ENCODE measurements at places on chromosomes 1 and 21.
A peak's percentile ranks its signal among the peaks of the same experiment; 100 is the strongest.

GRCh38 chr1:161725908-161726472 is 4.6 kb downstream of the FCRLB start:
- peak; percentile 28 for DNase-seq

GRCh38 chr1:108533351-108534083 is 26.4 kb upstream of the EEIG2 start:
- no peak for DNase-seq

DNA sequence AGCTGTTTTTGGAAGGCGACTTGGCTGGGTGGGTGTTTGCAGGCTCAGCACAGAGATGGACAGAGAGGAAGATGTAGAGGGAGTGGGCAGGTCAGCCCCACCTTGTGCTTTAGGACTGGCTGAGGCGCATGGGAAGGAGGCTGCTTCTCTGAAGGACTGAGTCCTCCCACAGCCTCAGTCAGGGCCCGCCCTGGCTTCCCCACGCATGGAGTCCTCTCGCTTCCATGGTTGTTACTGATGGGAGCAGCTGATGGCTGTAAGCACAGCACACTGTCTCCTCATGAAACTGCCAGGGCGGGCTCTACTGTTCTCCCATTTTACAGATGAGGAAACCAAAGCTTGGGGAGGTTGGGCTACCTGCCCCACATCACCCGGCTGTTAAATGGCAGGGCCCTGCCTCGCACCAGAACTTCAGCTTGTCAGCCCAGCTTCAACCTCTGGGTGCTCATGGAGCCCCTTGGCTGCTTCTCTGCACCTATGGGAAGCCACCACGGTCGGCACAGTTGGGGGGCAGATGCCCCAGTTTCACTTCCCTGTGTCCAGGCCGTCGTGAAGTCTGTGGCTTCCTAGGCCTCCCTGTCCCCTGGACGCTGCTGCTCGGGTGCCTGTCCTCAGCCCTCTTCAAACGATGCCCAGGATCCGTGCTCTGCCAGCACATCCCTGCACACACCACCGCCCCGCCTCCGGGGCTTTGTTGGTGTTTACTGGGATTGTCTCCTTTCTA is 2.4 kb downstream of the TMEM201 start:
- no peak for DNase-seq

- DNase-seq: peak; percentile 43
Measured at GRCh38 chr1:235129774-235130570, 1.3 kb upstream of the TOMM20 start.

- DNase-seq: no peak
Measured at GRCh38 chr1:165960136-165960535, 132.7 kb downstream of the UCK2 start.

DNA sequence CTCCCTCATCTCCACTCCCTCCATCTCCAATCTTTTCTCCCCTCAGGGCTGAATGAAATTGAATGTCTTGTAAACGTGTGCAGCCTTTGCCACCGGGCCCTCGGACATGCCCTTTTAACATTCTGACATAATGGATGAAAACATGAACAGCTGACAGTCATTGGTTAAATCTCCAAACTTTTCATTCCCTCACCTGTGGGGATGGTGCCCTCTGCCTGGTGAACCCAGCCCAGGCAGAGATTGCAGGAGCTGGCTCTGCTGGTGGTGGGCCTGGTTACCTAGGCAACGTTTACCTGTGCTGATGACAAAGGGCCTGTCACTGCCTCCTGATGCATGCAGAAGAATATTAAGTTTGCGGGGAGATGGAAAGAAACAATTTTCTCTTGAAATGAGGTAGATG is 21.3 kb downstream of the ST6GALNAC3 start:
- DNase-seq: no peak

GRCh38 chr1:12460911-12461621 is 156.9 kb downstream of the DHRS3 start:
- DNase-seq: no peak

- no peak for DNase-seq
Measured at GRCh38 chr1:84347932-84348555, 46.5 kb downstream of the SAMD13 start.

GRCh38 chr1:201357636-201358348 is 19.7 kb downstream of the TNNT2 start:
- DNase-seq: no peak

GRCh38 chr1:36349241-36349671 is 25.8 kb upstream of the EVA1B start:
- DNase-seq: no peak

DNA sequence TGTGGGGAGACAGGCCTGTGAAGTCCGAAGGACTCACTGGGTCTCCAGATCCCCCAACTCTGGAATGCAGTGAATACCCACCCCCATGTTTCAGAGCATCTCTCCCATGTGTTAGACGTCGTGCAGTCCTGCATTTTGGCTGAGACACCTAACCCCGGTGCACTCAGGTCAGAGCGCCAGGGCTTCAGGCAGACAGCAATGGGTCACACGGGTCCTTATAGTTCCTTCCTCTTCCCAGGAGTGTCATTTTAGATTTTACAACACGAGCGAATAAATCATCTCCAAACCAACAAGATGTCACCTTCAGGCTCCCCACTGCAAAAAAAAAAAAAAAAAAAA is 5.1 kb downstream of the PRRX1 start:
- DNase-seq: no peak

DNA sequence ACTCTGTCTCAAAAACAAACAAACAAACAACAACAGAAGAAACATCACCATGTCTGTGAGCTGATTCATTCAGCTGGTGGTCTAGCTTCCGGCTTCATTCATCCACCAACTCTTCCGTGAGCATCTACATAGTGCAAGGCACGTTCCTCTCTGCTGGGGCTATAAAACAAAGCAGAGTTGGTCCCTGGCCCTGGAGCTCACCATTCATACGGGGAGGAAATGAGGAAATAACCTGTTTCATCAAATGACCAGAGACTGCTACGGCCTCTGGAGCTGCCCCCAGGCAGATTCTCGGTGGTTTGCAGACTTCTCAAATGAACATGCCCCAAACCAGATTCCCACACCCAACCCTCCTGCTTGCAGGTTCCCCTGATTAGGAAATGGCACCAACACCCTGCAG is 41.0 kb upstream of the ID3 start:
- DNase-seq: no peak

GRCh38 chr1:203711251-203712007 is 53.6 kb upstream of the LAX1 start:
- DNase-seq: no peak

DNA sequence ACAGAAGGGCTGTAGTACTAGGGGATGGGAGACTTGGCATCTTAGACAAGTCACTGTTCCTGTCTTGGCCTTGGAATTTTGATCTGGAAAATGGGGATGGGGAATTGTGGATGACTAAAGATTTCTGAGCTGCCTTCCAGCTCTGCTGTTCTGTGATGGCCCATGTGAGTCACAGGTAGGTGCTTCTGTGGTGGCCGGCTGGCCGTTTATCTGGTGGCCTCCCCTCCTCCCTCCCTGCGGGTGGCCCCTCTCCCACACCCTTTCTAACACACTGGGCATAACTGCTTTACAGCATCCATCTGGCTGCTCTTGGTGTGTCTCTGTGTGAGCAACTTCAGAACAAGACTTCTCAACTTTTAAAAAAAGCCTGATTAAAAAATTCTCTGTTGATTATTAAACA is 35.9 kb downstream of the KCNA2 start:
- no peak for DNase-seq

GRCh38 chr1:43974443-43975248 is at the start of gene ATP6V0B:
TSS of gene ATP6V0B (plus strand) at chr1:43974960. CDS start at chr1:43975041, 81 bp downstream.
- peak; percentile 98 for DNase-seq

DNA sequence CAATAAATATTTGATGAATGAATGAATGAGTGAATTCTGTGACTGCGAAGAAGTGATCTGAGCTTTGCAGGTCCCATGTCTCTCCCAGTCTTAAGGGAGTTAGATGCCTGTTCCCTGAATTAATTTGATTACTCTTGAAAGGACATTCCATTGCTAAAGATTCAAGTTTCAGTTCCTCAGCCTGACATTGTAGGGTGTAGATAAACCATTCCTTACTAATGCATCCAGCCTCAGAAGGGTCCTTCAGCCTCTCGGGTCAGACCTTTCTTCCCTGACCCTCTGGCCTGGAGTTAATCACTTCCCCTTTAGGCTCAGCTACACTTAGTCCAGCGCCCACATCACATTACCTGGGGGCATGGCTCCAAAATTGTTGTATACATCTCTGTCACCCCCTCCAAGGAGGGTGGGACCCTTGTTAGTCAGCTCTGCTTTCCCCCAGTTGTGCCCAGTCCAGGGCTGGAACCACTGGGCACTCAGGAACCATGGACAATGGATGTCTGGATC is 2.6 kb downstream of the INSRR start:
- no peak for DNase-seq

- DNase-seq: no peak
Measured at GRCh38 chr1:245572709-245573108, 417.9 kb downstream of the KIF26B start.

DNA sequence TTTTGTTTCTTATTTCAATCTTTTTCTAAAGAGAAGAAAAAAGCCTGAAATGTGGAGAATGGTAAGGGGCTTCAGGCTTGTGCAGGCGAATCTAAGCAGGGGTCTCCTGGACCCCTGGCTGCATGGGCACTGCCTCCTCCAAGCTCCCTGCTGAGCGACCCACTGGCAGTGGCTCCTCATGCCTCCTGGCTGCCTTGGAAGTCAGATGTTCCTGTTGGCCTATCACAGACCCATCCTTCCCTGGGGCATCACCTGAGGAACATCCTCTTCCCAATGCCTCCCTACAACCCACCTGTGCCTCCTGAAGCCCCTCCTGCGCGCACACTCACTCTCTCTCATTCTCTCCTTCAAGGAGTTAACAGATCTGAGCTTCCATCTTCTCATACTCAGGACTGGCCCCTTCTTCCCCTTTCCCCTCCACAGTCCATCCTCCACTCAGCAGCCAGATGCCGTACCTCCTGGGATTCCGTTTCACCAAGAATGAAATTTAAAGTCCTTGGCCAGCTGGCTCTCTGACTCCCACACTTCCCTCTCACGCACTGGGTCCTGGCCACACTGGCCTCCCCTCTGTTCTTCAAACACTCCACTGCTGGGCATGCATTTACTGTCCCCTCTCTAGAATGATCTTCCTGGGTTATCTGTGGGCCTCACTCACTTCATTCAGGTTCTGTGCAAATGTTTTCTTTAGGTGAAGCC is 41.7 kb downstream of the AZIN2 start:
- no peak for DNase-seq

- no peak for DNase-seq
Measured at GRCh38 chr1:150156868-150157603, 7.3 kb downstream of the PLEKHO1 start.

GRCh38 chr21:44425895-44426662 is 29.2 kb upstream of the LRRC3 start:
- no peak for DNase-seq

DNA sequence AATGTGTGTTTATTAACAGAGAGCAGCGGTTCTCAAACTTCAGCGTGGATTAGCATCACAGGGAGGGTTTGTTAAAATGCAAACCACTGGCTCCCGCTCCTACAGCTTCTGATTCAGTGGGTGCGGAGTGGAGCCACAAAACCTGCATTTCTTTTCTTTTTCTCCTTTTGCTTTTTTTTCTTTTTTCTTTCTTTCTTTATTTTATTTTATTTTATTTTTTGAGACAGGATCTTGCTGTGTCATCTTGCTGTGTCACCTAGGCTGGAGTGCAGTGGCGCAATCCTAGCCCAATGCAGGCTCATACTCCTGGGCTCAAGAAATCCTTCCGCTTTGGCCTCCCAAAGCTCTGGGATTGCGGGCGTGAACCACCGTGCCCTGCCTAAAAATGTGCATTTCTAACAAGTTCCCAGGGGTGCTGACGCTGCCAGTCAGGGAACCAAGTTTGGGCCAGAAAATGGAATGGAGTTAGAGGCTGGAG is 20.9 kb upstream of the SLC1A7 start:
- DNase-seq: no peak

GRCh38 chr1:7207875-7208646 is 422.8 kb downstream of the CAMTA1 start:
- DNase-seq: no peak

All from stimulated activated effector memory CD8-positive, alpha-beta T cell treated with anti-CD3 and anti-CD28 coated beads, Interleukin-12 subunit alpha, Interleukin-12 subunit beta, amount 100 ng/mL, for 72 hours (primary cell).